HT1080 (cell line): ENCODE measurements at places on chromosomes 4 and X.

DNA sequence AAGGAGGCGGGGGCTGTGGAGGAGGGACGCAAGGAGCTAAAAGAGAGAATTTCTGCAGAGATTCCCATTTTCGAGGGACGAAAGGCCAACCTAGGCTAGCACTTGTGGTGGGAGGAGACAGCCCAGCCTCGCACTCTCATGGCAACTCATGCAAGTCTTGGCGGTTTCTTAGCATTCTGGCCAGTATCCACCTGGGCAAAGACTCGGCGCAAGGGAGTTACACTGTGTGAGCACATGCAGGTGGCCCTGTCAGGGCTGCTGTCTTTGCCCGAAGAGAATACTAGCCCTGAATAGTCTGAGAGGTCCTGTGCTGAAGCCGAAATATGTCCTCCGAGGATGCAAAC lies 15.5 kb downstream of the MCF2 start:
- no peak for DNase-seq

GRCh38 chr4:176358083-176358469 lies 38.3 kb downstream of the SPCS3 start:
- DNase-seq: no peak

- DNase-seq: no peak
Observed at GRCh38 chr4:101172369-101172768, 175.0 kb downstream of the PPP3CA start.

DNA sequence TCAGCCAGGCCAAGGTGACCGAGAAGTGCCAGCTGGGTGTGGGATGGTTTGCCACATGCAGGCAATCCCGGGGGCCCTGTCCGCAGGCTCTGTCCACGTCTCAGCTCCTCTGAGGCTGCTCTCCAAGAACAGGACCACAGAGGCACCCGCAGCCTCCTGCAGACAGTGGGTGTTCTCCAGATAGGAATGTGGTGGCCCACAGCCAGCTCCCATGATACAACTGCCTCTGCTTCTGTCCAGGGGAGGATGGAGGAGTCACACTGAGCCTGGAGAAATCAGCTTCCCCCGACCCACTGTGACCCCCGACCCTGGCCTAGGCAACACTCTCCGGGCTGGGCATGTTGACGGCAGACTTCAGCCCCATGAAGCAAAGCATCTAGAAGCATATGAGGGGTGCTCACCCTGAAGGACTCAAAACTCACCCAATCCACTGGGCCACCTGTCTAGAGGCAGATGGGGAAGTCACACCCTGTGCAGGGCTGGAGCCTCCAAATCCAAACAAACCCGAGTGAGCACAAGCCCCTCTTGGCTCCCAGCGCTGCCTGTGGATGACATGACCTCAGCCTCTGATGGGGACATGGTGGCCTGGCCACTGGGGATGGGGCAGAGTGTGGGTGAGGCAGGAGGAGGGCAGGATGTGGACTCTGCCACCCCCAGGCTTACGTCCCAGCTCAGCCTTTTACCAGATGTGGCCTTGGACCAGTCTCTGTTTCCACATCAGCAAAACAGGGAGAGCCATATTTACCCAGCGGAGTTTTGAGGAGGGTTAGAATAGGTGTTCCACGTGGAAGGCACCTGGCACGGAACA lies 102.3 kb downstream of the PSAPL1 start:
- peak; percentile 62 for DNase-seq

GRCh38 chr4:4269331-4269731 lies 20.6 kb downstream of the LYAR start:
- DNase-seq: no peak

DNA sequence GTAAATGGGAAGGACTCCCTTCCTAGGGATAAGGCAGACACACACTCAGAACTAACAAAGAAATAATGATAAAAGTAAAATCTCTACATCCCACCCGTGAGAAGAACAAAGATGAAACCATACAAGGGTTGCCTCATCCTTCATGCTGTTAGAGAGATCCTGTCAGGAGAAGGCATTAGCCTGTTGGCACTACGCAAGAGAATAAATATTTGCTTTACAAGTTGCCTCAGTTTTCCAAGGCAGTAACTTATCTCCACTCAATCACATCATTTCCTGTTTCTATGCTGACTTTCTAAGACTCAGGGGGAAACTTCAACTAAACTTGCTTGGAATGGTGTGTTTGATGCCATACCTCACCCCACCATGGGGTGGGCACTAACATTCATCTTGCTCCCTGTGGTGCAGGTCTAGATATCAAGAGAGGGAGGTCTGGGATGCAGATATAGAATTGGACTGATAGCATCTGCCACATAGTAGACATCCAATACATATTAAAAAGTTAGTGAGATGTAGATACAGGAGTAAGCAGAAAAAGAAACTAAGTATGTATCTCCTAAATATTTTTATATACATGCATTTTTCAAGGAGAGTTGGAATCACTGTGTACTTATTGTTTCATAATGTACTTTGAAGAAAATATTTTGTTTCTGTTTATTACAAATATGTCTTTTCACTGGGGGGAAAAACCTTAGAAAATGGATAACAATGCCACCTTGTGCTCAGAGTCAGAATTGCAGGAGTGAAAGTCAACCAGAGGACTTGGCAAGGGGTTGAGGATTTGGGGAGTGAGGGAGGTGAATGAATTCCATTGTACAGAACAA lies 57.2 kb upstream of the BEX4 start:
- DNase-seq: peak; percentile 18

- DNase-seq: no peak
Observed at GRCh38 chr4:145035494-145036136, 62.4 kb downstream of the ANAPC10 start.

DNA sequence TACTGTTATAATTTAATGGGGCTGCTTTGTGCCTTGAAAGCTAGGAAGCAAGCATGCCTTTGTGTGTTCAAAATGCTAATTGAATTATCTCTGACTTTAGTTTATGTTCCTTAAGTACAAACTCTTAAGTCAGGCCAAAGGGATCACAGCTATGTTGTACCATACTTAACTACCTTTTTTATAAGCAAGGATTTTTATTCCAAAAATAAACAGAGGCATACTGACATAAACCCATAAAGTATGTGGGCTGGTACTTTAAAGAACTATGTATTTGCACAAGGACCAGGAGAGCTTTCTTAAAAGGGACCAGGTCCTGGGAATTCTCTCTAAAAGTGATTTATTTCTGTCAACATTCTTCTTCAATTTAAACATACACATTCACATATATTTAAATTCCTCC lies 57.8 kb upstream of the HCCS start:
- DNase-seq: no peak

GRCh38 chr4:124641715-124642381 lies 70.7 kb downstream of the ANKRD50 start:
- peak; percentile 89 for DNase-seq

GRCh38 chr4:33116871-33117270 lies 2396.7 kb downstream of the PCDH7 start:
- DNase-seq: peak; percentile 43

DNA sequence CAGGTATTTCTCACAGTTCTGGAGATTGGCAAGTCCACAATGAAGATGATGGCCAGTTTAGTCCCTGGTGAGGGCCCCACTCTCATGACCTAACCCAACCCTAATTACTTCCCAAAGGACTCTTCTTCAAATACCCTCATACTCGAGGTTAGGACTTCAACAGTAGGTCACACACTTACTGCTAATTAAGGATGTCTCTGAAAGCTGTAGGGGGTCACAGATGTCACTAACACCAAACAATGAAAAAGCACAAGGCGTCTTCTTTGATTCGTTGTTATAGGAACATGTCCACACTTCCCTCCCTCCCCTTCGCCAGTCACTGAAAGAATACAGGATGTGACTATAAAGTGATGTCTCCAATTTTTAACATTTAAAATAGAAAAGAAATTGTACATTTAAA lies 309.7 kb downstream of the PACRGL start:
- DNase-seq: no peak

DNA sequence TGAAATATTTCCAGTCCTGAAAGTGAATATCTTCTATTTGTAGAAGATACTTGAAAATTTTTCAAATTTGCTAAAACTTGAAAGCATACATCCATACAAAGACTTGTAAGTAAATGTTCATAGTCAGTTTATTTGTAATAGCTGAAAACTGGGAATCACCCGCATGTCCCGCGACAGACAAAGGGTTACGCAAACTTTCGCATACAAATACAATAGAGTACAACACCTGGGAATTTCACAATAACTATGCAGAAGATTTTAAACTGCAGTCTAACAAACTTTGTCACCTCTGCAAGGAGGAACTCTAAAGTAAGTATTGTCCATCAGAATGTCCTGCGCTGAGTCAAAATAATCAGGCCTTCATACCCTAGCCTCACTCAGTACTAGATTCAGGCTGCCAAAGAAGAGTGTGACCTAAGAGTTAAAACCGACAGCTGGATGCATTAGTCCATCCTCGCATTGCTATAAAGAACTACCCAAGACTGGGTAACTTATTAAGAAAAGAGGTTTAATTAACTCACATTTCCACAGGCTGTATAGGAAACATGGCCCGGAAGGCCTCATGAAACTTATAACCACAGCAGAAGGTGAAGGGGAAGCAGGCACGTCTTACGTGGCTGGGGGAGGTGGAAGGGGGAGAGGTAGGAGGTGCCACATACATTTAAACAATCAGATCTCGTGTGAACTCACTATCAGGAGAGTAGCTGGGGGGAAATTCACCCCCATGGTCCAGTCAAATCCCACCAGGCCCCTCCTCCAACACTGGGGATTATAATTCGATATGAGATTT lies 60.4 kb downstream of the MMRN1 start:
- no peak for DNase-seq
